Activated CD4-positive, alpha-beta memory T cell treated with anti-CD3 and anti-CD28 coated beads for 36 hours (primary cell): ENCODE measurements at places on chromosomes 6 and 20. TPM values are rescaled to one million over a fixed set of nuclear protein-coding genes. Genes with fewer than 3 reads are reported as not detected.

The GABRR1 gene
- total RNA-seq: not detected

- no peaks in the 10 kb centered on the region for H3K36me3 ChIP-seq
- no peak for DNase-seq
- no peak overlapping the region for H3K27ac ChIP-seq
These were observed 236.7 kb downstream of the PAX1 start for GRCh38 chr20:21941941-21942805.

The SPO11 gene
- not detected for total RNA-seq

GRCh38 chr20:14830466-14830865 lies 493.1 kb upstream of the FLRT3 start:
- no peak overlapping the region for H3K27ac ChIP-seq
- H3K4me1 ChIP-seq: no peaks in the 10 kb centered on the region

DNA sequence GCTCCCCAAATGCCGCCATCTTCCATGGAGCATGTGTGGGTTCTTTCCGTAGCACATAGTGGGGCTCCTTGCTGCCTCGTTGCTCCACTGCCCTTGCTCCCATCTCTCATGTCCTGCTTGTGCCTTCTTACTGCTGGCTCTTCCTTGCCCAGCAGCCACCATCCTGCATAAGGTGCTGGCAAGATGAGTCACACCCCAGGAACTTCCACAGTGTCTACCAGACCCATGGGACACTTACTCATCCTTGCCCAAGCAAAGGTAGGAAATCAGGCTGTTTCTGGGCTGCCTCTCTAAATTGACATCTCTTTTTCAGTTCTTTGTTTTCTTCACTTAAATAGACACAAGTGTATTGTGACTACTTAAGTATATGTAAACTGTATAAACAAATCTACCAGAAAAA lies 39.4 kb upstream of the RGS17 start:
- H3K36me3 ChIP-seq: no peaks in the 10 kb centered on the region
- H3K27ac ChIP-seq: no peak overlapping the region
- no peaks in the 10 kb centered on the region for H3K27me3 ChIP-seq
- DNase-seq: no peak
- H3K4me1 ChIP-seq: no peaks in the 10 kb centered on the region

The BHLHE23 gene
- total RNA-seq: not detected

The TCF21 gene
- total RNA-seq: not detected

The PGC gene
- total RNA-seq: not detected

DNA sequence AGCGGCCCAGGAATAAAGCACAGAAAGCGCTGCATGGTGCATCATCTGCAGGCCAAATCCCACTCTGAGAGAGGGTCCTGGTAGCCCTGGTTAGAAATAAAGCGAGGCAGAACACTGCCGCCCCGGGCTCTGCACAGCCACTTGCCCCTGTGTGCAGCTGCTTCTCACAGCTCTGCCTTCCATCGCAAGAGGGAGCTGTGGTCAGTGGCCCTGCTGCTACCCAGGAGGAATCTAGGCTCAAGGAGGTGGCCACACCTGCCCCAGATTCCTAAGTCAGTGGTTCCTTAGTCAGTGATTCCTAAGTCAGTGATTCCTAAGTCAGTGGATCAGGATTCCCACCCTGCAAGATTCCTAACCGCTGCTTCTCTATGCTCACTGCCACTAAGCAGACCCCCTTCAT lies 8.8 kb downstream of the CDH4 start:
- H3K4me1 ChIP-seq: no peaks in the 10 kb centered on the region
- H3K36me3 ChIP-seq: no peaks in the 10 kb centered on the region
- no peak overlapping the region for H3K27ac ChIP-seq
- no peak for DNase-seq

The HTR1B gene
- not detected for total RNA-seq

- no peak for DNase-seq
- no peaks in the 10 kb centered on the region for H3K36me3 ChIP-seq
- no peak overlapping the region for H3K27ac ChIP-seq
- peaks cover 13% of the 10 kb centered on the region for H3K4me1 ChIP-seq
- peaks cover 76% of the 10 kb centered on the region for H3K27me3 ChIP-seq
These were observed 2.0 kb upstream of the MAFB start for GRCh38 chr20:40690836-40691565.

- no peak overlapping the region for H3K4me3 ChIP-seq
- H3K36me3 ChIP-seq: no peaks in the 10 kb centered on the region
- DNase-seq: no peak
- H3K4me1 ChIP-seq: no peaks in the 10 kb centered on the region
These were observed 1305.2 kb downstream of the EPHA7 start for GRCh38 chr6:92114091-92114675.

The CGA gene
- total RNA-seq: not detected

DNA sequence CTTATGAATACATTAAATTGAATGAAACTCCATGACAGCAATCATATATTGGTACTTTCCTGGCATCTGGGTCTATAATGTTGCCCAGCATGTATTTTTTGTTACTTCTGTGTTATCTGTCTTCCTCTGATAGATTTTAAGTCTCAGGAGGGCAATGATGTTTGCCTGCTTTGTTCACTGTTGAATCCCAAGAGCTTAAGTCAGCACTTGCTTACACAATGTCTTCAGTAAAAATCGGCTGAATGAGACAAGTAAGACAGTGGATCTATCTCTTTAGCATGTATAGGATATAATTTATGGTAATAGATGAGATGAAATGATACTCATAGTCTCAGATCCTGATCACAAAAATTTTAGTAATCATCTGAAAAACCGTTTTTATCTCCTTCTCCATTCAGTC lies 1034.9 kb upstream of the EPHA7 start:
- no peak overlapping the region for H3K27ac ChIP-seq
- no peaks in the 10 kb centered on the region for H3K4me1 ChIP-seq
- H3K36me3 ChIP-seq: no peaks in the 10 kb centered on the region

DNA sequence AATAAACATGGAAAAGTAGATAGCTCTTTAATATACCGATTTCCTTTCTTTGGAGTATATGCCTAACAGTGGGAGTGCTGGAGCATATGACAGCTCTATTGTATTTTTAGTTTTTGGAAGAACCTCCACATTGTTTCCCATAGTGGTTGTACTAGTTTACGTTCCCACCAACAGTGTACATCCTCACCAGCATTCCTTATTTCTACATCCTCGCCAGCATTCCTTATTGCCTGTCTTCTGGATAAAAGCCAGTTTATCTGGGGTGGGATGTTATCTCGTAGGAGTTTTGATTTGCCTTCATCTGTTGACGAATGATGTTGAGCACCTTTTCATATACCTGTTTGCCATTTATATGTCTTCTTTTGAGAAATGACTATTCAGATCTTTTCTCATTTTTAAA lies 2.6 kb downstream of the MICA start:
- H3K27ac ChIP-seq: no peak overlapping the region
- H3K27me3 ChIP-seq: no peaks in the 10 kb centered on the region
- no peak overlapping the region for H3K4me3 ChIP-seq
- DNase-seq: no peak
- H3K36me3 ChIP-seq: no peaks in the 10 kb centered on the region
- peaks cover 64% of the 10 kb centered on the region for H3K4me1 ChIP-seq

The MYCT1 gene
- not detected for total RNA-seq

GRCh38 chr20:38412877-38413577 lies 22.1 kb downstream of the SNHG17 start:
- DNase-seq: no peak
- peaks cover 56% of the 10 kb centered on the region for H3K36me3 ChIP-seq
- H3K27ac ChIP-seq: no peak overlapping the region
